ENCODE measurements at places on chromosomes 6 and 20.

DNA sequence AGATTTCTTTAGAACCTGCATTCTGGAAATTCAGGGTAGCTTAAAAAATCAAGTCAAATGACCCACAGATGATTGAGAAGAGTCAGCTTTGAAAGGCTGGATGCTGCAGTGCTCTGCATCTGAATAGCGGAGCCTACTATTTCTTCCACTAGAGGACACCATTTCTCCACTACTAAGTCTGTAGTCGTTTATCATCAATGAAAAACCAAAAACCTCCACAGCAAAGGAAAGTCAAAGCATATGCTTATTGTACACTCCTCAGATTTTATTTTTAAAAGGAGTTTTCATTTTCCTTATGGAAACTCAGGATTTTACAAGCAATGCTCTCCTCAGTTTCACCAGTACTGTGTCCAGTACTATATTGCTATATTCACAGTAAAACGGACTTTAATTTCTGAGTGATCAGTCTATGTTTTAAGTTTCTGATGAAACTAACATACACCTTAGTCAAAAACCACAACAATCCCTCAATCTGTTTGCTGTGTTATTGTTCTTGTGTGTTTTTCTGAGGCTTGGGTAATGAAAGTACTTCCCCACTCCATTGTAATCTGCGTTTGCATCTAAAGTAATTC, 50.5 kb upstream of the ENPP5 start:
- DNase-seq = no peak

GRCh38 chr20:41082306-41082705, 53.7 kb downstream of the TOP1 start:
- DNase-seq = no peak

- no peak for DNase-seq
These were observed 286.9 kb upstream of the BMP2 start for GRCh38 chr20:6480328-6481200.

- DNase-seq = no peak
These were observed 156.5 kb downstream of the ANKRD60 start for GRCh38 chr20:58071991-58072390.

- no peak for DNase-seq
These were observed 196.2 kb upstream of the THEMIS start for GRCh38 chr6:128097009-128097408.

- DNase-seq = no peak
These were observed 107.1 kb downstream of the BANF2 start for GRCh38 chr20:17806739-17807441.

DNA sequence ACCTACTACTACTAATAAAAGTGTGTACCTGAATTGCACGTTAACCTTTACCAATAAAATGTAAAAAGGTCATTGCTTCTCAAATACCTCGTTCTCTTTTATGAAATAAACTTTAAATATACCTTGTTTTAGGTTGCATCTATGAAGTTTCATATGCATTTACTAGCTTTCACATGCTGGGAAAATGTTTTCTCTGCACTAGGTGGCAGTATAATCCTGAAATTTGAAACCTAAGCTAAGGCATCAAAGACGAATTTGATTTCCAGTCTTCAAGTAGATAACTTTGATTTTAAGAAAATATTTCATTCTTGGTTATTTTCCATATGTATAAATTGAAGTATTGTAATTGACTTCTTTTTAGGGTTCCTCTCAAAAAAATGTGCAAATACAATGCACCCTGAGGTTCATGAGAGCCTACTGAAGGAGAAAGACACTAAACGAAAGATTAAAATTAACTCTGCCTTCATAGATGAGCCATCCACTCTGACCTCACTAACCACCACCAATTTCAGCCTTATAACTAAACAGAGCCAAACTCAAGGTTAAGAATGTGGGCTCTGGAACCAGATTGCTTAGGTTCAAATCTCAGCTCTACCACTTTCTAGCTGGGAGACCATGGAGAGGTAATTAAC, 7.3 kb upstream of the COL9A1 start:
- no peak for DNase-seq

DNA sequence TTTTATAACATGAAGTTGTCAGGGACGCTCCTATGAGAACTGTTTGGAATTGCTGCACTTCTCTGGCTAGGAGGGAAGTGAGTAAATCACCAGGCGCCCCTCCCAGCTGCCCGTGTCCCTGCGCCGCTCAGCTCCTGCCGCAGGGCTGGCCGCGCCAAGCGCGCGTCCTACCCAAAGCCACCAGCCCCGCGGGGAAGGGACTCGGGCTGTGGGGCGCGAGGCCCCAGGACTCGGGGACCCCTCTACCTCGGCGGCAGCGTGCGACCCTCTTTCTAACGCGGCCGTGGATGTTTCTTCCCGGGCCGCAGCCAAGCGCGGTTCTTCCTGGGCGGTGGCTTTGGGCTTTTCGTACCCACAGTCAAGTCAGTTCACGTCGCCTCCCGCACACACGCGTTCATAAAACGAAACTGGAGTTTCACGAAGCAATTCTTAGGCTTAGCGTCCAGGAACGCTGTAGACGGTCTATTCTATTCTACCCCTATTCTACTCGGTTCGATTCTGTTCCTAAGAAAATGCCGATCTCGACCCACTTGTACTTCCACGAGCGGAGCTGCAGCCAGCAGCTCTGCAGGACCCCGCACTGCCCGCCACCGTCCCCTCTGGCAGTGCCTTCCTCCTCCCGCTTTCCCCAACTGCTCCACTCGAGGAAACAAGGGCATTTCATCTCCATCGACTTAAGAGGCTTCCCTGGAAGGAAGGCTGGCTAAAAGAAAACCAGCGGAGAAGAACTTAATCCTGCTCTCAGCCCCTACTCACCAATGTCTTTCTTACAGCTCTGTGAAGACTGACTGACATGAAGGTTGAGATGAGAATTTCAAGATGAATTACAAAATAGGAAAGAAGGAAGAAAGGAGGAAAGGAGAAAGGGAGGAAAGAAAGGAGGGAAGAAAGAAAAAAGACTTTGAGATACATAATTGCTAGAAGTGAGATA, 15.4 kb downstream of the FOXC1 start:
- DNase-seq = no peak

DNA sequence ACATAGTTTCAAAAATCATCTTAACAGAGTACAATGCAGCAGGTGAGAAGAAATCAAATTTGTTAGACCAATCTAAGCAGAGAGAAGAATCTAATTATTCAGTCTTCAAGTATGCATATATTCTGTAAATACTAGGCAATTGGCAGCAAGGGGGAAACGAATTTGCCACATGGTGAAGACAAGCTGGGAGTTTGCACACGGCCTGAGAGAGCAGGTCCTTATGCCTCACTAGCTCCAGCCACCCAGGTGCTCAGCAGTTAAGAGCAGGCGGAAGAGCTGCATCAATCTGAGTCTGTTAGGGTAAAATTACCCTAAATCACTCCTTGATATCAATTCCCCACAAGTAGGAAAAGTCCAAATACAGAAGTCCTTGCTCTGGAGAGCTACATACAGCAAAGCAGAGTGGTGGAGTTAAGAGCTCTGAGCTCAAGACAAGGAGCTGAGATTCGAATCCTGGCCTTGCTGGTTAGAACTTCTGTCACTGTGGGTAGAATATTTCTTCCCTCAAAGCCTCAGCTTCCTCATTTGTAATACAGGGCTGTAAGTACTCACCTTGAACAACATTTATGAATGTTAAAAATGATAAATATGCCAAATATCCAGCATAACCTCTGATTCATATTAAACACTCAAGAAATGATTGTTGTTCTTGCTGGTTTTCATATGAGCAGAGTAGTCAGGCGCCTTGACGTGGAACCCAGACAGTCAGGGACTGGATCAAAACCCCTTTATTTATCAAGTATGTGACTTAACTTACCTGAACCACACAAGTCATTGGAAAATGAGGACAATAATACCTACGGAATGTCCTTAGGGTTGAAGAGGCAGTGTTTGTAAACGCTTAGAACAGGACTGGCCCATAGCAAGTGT, 444.2 kb downstream of the CDH26 start:
- DNase-seq = no peak

- peak; percentile 48 for DNase-seq
These were observed 106.3 kb upstream of the RIPOR2 start for GRCh38 chr6:25042036-25042521.

All from stimulated activated CD4-positive, alpha-beta T cell treated with anti-CD3 and anti-CD28 coated beads, Interleukin-4, amount 100 ng/mL, for 24 hours (primary cell).